SW480 (cell line): ENCODE measurements at places on chromosomes 4 and X.

DNA sequence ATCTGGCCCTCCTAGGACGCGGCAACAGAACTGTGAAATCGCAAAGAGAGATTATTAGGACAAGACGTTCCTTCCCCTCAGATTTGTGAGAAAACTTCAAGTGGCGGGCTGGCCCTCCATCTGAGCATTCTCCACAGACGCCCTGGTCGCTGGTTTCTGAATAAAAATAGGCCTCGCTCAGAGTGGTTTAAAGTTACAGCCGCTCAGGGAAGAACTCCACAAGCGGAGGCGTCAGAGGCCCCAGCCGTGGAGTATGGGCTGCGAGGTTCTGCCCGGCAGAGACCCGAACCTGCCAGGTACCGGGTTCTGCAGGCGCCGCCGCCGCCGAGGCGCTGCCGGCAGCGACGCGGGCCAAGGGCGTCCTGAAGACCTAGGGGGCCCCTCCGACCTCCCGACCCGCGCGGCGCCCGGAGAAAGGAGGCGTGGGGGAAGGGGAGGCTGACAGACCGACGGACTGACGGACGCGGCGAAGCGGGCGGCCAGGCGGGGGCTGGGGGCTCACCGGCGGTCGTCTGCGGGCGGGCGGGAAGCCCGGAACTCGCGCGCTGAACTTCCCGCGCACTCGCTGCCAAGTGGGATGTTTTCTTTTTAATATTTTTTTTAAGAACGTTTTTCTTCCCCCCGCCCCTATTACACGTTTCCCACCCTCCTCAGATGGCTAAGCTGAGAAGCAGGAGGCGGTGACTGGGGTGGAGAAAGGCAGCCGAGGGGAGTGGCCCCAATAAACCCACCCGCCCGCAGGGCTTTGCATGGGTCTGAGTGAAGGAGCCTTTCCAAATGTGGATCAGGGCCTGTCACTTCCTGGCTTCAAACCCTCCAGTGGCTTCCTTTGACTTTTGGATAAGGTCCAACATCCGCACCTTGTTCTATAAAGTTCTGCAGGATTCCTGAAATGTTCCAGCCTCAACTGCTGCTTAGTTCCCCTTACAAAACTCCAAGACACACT is at the start of gene PABPC4L:
PABPC4L (minus strand) TSS at position 574 of the 946 bp plus-strand sequence. CDS start 770 bp downstream, outside the sequence.
- DNase-seq = no peak

- DNase-seq = no peak
These were observed 469.0 kb downstream of the TLL1 start for GRCh38 chr4:166341992-166342391.

GRCh38 chrX:39137363-39137954 is 336.2 kb downstream of the MID1IP1 start:
- no peak for DNase-seq

DNA sequence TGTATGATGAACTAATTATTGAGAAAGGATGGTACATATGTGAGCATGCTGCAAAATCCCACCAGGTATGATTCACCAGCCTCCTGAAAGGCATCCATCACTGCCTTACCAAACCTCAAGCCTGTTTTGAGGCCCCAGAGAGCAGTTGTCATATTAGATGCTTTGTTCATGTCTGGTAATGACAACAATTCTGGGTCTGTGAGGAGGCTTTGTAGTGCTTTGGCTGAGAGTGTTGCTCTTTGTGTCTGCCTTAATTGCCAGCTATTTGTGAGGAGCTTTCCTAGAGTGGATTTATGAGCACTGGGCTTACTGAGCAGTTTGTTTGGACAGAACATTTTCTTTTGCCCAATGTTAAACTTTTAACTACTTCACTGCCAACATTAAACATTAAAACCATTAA is 69.2 kb downstream of the HEPH start:
- DNase-seq = no peak

- DNase-seq = no peak
These were observed 36.9 kb upstream of the RELL1 start for GRCh38 chr4:37723067-37723466.
